ENCODE measurements at places on chromosomes 16 and 17.

- DNase-seq = peak; percentile 50
Observed at GRCh38 chr16:17448640-17449638, 21.8 kb downstream of the XYLT1 start.

GRCh38 chr17:34156741-34157589 is 98.1 kb upstream of the CCL2 start:
- no peak for DNase-seq

DNA sequence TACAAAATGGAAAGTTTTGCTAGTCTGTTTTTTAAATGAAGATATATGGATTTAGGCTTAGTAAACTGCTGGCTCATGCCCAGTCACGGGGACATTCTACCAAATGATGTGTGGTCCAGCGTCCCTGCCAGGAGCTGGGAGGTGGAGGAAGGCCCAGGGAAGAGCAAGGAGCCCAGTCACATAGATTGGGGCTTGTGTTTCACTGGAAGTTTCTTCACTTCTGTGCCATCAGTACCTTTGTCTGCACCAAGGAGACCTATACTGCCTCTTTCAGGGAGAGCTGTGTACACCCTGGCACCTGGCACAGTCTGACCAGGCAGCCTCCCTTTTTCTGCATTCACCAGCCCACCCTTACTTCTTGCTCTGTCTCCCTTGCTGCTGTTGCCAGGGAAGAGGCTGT is 32.6 kb upstream of the ERN1 start:
- no peak for DNase-seq

DNA sequence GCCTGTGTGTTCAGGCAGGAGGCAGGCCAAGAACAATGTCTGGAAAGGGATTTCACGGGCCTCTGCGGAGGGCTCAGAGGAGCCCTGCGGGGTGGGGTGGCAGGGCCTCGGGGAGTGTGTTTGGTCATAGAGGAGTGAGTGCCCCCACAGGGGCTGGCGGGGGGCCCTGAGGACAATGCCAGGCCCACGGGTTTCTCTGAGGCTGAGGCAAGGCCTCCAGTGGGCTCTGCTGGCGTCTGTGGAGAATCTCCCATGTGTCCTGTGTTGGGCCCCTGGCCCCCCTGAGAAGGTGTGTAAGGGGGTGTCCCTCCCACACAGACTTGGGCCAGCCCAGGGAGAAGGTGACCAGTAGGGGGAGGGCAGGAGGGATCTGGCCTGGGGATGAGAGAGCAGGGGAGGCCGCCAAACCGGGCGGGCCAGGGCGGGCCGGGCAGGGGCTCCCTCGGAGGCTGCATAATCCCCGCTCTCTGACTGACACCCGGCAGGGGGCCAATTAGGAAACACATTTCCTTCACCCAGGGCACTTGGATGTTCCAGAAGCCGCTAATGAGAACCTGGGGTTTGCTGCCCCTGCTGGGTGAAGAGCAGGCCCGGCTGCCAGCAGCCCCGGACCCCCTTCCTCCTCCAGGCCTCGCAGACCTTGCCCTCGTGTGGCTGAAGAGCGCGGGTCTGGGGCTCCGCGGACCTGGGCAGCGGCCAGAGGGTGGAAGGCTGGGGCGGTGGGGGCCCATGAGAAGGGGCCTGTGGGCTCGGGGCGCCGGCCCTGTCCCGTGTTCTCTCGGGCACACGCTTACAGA is 204.2 kb downstream of the NTN1 start:
- DNase-seq = no peak

GRCh38 chr16:82510789-82511305 is 115.9 kb upstream of the CDH13 start:
- no peak for DNase-seq

GRCh38 chr17:29568331-29569244 is at the start of gene TP53I13:
Gene TP53I13, plus strand, starts transcription at chr17:29568701. Its CDS starts 58 bp downstream, at chr17:29568759.
- DNase-seq = peak; percentile 86

DNA sequence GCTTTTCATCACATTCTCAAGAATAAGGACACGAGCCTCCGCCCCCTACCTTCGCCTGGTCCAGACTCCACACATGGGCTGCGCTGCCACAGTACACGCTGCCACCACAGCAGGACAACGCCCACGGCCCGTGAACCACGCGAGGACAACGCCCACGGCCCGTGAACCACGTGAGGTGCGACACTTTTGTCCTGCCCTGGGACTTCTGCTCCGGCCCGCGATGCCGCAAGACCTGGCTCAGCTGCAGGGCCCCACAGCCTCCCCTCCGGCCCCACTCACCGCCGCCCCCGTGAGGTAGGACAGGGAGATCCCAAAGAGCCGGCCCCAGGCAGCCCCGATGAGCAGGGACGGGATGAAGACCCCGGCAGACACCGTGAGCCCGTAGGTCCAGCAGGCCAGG is 5.9 kb upstream of the CCDC154 start:
- no peak for DNase-seq

DNA sequence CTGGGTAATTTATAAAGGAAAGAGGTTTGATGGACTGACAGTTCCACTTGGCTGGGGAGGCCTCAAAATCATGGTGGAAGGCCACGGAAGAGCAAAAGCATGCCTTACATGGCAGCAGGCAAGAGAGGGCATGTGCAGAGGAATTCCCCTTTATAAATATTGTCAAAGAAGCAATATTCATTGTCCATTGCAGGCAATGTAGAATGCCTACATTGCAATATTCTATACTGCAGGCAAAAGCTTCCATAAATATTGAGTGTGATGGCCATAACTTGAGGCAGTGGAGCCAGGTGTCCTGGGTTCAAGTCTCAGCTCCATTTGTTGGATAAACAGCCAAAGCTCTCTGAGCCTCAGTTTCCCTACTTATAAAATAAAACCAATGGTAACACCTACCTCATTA is 322.3 kb downstream of the SHISA9 start:
- no peak for DNase-seq

DNA sequence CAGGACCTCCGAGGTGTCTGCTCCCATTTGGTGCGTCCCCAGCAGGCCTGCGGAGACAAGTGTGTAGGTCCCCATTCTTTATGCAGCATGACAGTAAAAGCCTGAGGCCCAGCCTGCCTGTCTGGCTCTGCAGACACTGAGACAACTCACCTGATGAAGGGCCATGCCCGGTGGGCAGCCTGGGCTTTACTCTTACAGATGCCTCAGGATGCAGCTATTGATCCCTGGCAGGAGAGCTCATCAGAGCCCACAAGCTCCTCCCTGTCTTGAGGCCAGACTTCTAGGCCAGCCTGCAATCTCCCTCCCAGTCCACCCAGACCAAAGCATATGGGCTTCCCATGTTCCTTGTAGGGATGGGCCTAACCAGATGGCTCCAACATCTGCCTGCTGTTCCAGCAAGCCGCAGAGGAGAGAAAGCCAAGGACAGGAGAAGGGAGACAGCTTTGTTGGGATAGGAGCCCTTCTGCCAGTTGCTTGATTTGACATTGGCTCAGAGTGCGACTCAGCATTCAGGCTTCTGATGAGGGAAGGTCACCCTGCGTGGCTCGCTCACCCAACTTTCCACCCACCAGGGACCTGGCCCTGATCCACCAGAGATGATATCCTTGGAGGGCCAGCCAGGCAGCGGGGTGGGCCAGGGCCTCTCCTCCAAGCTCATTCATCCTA is 87.5 kb downstream of the SOCS1 start:
- no peak for DNase-seq

DNA sequence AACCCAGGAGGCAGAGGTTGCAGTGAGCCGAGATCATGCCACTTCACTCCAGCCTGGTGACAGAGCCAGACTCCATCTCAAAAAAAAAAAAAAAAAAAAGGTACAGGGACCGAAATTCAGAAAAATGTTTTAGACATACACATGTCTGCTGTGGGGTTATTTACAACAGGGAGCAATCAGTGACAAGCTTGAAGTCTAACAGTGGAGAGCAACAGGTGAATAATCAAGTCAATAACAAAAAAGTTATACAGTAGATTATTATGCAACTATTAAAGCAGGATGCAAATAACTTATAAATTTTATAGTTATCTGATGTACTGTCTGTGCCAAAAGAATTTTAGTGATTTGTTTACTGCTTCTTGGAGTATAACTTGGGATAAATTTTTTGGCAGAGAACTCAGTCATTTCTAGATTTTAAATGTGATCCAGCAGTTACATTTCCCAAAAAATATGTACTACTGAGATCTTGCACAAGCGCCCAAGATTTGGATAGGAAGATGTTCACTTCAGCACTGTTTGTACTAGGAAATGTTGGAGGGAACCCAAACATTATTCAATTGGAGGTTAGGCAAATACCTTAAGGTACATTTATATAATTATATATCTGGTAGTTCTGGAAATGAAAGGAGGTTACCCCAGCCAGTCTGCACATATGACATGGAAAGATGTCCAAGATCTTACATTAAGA is 34.1 kb downstream of the EEF2K start:
- DNase-seq = no peak

DNA sequence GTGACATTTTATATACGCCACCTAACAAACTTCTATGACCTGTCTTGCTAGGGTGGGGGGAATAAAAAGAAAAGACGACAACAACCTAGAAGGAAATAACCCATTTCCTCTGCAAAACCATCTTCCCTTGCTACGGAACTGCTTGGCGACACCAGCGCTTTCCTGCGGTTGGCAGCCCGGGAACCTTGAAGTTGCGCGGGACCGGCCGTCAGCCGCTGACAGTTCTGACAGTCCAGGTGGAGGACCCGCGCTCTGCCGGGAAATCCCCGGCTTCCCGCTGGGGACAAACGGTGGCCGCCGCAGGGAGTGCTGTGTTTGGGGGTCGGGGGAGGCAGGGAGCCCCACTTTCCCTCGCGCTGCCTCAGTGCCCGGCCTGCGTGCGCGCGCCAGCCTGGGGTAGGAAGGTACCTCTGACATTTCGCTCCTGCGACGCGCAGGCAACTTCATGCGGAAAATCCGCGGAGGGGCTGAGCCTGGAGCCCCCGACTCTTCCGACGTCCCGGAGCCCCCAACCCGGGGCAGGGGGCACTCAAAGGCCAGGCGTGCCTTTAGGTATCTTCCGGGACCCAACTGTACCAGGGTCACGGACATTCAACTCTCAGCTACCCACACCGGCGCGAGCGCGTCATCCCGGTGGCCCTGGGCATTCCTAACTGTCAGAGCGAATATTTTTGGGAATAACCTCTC is 516 bp downstream of the SLC16A6 start:
- DNase-seq = peak; percentile 69
